K562 (cell line): ENCODE measurements at places on chromosomes 11 and 22. TPM values are rescaled to one million over a fixed set of nuclear protein-coding genes. Genes with fewer than 3 reads are reported as not detected.

The OR10A5 gene
- total RNA-seq: not detected in 2 replicates

The SERPINH1 gene
- 106 and 115 TPM in 2 replicates for total RNA-seq

The SLC2A11 gene
- total RNA-seq: 1.6 and 2.1 TPM in 2 replicates

The HBG2 gene
- total RNA-seq: 9,242 and 9,746 TPM in 2 replicates

The MMP3 gene
- not detected in 2 replicates for total RNA-seq

The VSIG2 gene
- not detected in 2 replicates for total RNA-seq

The MYBPC3 gene
- total RNA-seq: not detected in 2 replicates

The CDC42EP2 gene
- 2.1 and 3.5 TPM in 2 replicates for total RNA-seq

DNA sequence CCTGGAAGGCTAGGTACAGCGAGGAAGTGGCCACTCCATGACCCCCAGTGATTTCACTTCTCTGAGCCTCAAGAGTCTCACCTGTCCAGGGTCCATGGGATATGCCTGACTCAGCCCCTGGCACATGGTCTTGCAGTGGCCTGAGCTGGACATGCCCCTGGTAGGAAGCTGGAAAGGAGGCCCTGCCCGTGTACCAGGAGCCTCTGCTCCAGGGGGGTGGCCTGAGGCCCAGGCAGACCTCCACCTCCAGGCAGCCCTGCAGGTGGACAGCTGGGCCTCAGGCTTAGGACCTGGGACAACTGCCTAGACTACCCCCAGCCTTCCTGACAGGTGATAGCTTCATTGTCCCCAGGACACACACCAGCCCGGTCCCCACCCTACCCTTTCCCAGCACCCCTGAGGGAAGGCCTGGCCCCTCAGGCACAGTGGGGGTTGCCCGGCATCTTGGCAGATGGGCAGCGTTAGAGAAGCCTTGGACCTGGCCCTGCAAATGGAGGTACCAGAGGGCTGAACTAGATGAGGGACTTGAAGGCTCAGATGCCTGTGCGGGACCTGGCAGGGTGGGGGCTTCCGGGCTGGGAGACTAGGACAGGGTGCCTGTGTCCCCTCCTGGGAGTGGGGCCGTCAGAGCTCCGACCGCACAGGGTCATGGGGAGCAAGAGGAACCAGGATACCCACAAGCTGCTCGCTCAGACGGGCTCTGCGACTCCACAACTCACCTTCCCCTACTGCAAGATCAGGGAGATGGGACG is 53.6 kb downstream of the CDKN1C start:
- DNase-seq: no peak

- DNase-seq: no peak
Measured at GRCh38 chr11:131253656-131254151, 116.7 kb upstream of the NTM start.

DNA sequence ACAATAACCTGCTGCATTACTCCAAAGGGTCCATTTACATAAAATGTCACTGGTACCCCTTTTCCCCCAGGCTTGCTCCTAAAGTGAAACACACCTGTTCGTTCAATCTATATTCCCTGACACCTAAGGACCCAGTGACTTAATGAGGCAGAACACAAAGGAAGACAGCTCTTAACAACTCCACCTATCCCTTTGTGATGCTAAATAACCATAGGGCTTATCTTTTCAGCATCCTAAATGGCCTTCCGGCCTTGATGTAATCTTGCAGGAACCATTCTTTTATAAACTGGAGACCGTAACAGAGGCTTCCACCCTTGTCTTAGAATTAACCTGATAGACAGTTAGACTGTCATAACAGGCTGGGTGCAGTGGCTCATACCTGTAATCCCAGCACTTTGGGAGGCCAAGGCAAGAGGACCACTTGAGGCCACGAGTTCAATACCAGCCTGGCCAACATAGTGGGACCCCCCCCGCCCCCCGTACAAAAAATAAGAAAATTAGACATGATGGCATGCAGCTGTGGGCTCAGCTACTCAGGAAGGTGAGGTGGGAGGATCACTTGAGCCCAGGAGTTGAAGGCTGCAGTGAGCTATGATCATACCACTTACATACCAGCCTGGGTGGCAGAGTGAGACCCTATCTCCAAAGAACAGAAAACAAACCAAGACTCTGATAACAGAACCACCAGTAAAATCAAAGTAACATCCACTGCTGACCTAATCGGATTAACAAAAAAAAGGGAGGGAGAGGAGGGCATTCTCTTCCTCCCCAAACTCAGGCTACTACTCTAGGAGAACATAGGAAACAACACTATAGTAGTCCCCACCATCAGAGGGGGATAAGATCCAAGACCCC is 5.1 kb downstream of the CHEK2 start:
- no peak for DNase-seq

GRCh38 chr11:9362393-9362863 is 22.0 kb upstream of the IPO7 start:
- peak; percentile 48 for DNase-seq

- DNase-seq: no peak
Measured at GRCh38 chr11:68040957-68041591, 2.2 kb downstream of the TCIRG1 start.

GRCh38 chr22:49010070-49010863 is 817.4 kb downstream of the BRD1 start:
- no peak for DNase-seq

- DNase-seq: no peak
Measured at GRCh38 chr11:94469416-94469815, 24.2 kb downstream of the MRE11 start.

GRCh38 chr11:2564008-2564530 is 119.3 kb downstream of the KCNQ1 start:
- no peak for DNase-seq

GRCh38 chr11:23124996-23125395 is 264.7 kb upstream of the CCDC179 start:
- DNase-seq: no peak

GRCh38 chr22:33325232-33326004 is 267.2 kb upstream of the SYN3 start:
- DNase-seq: no peak

GRCh38 chr11:7642747-7643146 is 30.6 kb downstream of the CYB5R2 start:
- no peak for DNase-seq

DNA sequence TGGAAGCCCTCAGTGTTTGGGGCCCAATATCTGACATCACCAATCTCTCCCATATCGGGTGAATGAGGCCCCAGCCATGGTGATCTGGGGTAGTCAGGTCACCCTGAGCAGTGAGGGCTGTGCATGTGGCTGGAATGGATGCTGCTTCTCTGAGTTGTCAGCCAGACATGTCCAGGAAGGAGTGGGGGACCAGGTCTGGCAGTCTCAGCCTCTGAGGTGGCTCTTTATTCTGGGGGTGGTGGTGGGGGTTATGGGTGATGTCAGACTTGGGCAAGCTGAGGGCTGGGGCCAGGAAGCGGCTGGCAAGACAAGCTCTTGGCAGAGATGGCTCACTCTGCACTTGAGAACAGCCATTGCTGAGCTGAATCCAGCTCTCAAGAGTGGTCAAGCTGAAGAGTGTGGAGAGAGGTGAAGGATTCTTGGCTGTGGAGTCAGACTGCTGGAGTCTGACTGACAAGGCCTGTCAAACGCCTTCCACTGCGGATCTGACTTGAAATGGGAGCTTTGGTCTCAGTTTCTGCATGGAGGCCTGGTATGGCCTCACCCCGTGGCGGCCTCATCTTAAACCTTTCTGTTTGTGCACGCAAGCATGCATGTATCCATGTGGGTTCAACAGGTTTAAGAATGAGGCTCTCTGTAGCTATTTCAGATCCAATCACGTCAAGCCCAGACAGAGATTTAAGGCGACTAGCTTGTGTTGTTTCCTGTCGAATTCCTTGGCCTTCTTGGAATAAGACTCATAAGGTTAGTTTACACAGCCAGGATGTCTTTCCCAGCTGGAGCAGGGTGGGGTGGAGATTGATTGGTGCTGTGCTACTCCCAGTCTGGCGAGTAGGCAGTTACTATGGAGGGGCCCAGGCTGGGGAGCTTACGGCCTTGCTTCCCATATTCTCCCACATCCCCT is 83.9 kb upstream of the TIMP3 start:
- DNase-seq: no peak

GRCh38 chr11:61954106-61954850 is 4.1 kb downstream of the BEST1 start:
- peak; percentile 81 for DNase-seq

DNA sequence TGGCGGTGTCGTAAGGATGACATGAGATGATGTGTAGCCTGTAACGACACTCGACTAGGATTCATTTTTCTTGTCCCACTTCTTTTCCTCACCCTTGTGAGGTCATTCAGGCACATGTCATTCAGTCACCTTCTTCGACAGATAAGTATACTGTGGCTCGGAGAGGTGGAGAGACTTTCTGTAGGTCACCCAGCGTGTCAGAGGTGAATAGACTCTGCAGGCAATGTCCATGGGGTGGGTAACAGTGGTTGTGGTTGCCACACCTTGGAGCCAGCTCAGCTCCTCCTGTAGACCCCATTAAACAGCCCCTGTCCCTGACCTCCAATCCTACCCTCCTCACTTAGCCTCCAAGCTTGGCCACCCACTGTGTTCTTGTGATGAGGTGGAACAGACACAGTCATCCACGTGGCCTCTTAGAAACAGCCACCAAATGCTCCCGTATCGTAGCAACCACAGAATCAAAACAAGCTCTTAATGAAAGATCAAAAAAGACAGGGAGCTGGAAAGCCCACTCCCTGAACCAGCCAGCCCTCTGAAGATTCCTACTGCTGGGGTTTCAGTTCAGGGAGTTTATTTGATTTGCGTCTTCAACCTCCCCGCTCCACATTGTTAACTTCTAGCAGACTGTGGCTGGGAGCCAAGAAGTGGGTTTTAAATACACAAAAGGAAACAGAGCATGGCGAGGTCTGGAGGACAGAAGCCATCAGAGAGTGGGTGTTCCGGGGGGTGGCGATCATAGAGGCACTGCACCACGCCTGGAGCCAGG is 89.0 kb upstream of the GRK3 start:
- no peak for DNase-seq

- no peak for DNase-seq
Measured at GRCh38 chr11:10302359-10302743, 2.5 kb upstream of the ADM start.

- no peak for DNase-seq
Measured at GRCh38 chr22:36294801-36295200, 41.9 kb downstream of the APOL1 start.

- no peak for DNase-seq
Measured at GRCh38 chr11:14329702-14330101, 29.3 kb downstream of the RRAS2 start.

GRCh38 chr11:71339396-71339881 is 87.1 kb upstream of the SHANK2 start:
- no peak for DNase-seq
